Lung (tissue), 17 donors: ENCODE measurements at places on chromosomes 1 and 21. TPM values are rescaled to one million over a fixed set of nuclear protein-coding genes. Genes with fewer than 3 reads are reported as not detected.

The CLEC20A gene
- not detected for total RNA-seq

The SYPL2 gene
- 0.31 TPM for total RNA-seq

The AGL gene
- total RNA-seq, result 24.0 TPM

The FCN3 gene
- total RNA-seq, result 611 TPM

The F3 gene
- 107 TPM for total RNA-seq

The PDC gene
- total RNA-seq, result not detected

The USH2A gene
- total RNA-seq, result 0.11 TPM

DNA sequence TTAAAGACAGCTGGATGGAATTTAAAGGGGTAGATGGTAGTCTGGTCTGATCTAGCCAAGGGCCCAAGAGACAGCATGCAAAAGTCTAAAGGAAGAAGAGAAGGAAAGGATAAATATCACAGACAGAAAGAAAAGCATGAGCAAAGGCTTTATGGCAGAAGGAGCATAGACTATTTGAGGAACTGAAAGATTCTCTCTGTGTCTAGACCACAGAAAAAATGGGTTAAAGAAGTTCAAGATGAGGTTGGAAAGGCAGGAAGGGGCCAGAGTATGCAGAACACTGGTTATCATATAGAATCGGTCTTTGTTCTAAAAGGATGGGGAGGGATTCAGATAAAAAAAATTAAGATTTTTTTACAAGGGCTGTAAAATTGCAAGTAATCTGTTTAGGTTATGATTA lies 136.8 kb upstream of the SGIP1 start:
- no peak for DNase-seq
- H3K4me1 ChIP-seq, result peaks cover 3% of the 10 kb centered on the region
- no peak overlapping the region for H3K27ac ChIP-seq
- no peak overlapping the region for H3K4me3 ChIP-seq
- H3K36me3 ChIP-seq, result no peaks in the 10 kb centered on the region
- H3K27me3 ChIP-seq, result no peaks in the 10 kb centered on the region

DNA sequence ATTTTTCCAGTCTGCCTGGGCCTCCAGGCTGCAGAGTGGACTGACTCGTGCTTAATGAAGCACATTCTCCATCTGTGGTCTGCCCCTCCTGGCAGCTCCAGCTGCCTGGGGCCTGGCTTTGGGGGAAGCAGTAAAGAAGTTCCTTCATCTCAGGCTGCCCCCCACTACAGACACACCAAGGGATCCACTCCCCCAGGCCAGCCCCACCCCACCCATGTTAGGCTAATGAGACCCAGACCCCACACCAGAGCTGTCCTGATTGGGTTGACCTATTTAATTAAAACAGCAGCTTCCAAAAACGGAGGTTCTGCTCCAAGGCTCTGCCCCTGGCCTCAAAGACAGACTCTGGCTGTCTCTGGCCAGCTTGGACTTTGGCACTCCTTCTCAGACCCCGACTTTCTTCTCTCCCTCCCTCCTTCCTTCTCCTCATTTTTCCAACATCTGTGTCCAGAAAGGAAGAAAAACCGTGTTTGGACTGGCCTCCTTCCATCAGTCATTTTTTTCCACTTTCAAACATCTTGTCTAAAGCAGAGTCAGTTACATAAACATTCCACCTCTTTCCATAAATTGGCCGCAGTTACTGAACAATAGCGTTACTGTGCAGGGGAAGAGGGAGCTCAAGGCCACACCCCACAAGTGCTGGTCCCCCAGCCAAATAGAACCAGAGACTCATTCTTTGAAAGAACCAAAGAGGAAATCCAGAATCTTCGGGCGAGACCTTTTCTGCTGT lies 29.7 kb downstream of the SERTAD4 start:
- H3K27me3 ChIP-seq, result no peaks in the 10 kb centered on the region
- H3K36me3 ChIP-seq, result no peaks in the 10 kb centered on the region
- peaks cover 15% of the 10 kb centered on the region for H3K4me1 ChIP-seq
- peak; percentile 96 for DNase-seq
- H3K4me3 ChIP-seq, result no peak overlapping the region

DNA sequence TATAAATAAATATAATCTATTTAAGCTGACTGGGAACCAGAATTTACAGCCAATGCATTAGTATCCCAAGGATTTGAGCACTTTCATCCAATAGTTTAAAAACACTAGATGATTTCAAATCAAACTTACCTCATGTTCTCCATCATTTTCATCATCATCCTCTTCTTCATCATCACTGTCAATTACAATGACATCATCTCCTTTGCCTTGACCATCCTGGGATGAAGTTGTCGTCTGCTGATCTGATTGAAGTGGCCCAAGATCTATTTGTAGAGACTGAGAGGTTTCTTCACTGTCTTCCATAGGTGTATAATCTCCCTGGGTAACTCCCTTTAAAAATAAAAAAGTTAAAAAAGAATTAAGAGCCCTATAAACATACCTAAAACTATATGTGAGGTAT lies 47.7 kb downstream of the TPR start:
- peaks cover 20% of the 10 kb centered on the region for H3K36me3 ChIP-seq
- no peaks in the 10 kb centered on the region for H3K27me3 ChIP-seq
- no peak overlapping the region for H3K4me3 ChIP-seq
- H3K27ac ChIP-seq, result no peak overlapping the region

- peaks cover 10% of the 10 kb centered on the region for H3K36me3 ChIP-seq
- H3K4me3 ChIP-seq, result no peak overlapping the region
Measured at GRCh38 chr1:97849345-97850340, 71.2 kb downstream of the DPYD start.

DNA sequence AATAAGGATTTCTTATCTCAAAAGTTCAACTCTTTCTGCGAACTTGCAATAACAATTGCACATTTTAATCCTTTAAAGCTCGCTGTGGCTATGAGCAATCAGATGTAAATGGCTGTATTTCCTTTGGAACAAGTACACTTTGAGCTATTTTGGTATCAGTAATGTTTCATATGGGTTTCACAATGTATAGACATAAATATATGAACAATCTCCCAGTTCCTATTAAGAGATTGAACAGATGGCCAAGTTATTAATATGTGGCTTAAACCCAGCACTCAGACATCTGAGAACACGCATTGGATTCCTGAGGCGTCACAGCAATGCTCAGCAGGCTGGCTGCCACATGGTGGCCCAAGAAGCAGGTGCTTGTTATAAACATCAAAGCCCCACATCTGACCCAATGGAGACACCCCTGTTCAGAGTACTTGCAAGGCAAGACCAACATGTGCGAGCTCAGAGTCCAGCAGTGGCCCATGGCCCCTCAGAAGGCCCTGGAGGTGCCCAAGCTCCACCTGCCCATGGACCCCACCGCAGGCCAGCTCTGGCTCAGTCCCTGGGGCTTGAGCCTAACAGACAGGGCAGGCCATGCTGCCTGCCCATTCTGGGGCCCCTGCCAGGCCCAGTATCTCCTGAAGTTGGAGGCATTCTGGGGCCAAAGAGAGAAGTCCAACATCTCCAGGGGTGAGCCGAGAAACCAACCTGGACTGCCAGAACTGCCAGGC lies 23.7 kb downstream of the PSMG1 start:
- DNase-seq, result no peak
- H3K4me1 ChIP-seq, result no peaks in the 10 kb centered on the region
- no peaks in the 10 kb centered on the region for H3K27me3 ChIP-seq
- H3K36me3 ChIP-seq, result no peaks in the 10 kb centered on the region
- H3K27ac ChIP-seq, result no peak overlapping the region
- no peak overlapping the region for H3K4me3 ChIP-seq

DNA sequence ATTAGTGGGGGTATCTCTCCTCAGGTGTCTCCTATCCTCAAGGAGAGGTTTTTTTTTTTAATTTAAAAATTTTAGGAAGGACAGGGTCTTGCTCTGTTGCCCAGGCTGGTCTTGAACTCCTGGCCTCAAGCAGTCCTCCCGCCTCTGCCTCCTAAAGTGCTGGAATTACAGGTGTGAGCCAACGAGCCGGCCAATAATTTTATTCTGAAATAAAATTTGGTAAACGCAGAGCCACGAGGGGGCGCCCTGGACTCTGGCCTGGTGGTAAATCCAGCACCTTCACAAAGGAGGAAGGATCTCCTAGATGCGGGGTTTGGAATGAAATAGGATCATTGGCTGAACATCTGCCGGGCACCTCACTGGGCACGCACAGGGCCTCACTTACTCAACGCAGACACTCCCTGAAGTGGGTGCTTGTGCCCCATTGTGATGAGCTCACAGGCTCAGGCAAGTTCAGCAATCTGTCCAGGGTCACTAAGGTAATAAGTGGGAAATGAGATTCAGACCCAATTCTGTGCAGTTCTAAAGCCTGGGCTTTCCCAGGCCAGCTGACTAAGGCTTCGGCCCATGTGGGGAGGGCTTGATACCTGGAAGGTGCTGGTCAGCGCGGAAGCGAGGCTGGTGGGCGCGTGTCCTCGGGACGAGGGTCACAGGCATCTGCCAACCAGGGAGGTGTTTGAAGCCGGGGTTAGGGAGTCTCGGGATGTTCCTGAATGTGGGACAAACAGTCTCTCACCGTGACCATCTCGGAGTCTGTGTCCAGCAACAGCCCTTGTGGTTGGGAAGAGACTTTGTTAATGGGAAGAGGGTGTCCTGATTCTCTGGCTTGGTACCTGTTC lies 32.7 kb upstream of the ETV3 start:
- no peak overlapping the region for H3K4me3 ChIP-seq
- no peaks in the 10 kb centered on the region for H3K4me1 ChIP-seq
- DNase-seq, result no peak
- no peaks in the 10 kb centered on the region for H3K36me3 ChIP-seq

- H3K4me1 ChIP-seq, result no peaks in the 10 kb centered on the region
- H3K27ac ChIP-seq, result no peak overlapping the region
- DNase-seq, result no peak
- no peaks in the 10 kb centered on the region for H3K36me3 ChIP-seq
Measured at GRCh38 chr21:35556536-35556935, 503.8 kb downstream of the SETD4 start.

DNA sequence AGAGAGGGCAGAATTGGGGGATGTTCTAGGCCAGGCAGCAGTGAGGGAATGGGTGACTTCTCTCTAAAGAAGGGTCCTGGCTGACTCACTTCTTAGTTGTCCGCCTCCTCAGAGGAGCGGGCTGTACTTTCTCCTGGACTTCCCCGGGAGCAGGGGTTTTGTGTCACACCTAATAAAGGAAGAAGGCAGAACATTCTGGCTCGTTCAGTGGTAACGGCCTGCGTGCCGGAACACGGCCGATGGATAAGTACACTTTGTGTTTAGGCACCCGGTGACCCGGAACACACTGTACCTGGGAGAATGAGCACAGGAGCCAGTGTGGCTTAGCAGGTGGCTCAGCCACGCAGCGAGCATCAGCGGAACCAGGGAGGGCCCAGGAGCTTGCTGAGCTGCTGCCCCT lies 84.7 kb downstream of the FBXO2 start:
- no peaks in the 10 kb centered on the region for H3K4me1 ChIP-seq
- H3K36me3 ChIP-seq, result no peaks in the 10 kb centered on the region
- DNase-seq, result no peak
- H3K27me3 ChIP-seq, result no peaks in the 10 kb centered on the region

DNA sequence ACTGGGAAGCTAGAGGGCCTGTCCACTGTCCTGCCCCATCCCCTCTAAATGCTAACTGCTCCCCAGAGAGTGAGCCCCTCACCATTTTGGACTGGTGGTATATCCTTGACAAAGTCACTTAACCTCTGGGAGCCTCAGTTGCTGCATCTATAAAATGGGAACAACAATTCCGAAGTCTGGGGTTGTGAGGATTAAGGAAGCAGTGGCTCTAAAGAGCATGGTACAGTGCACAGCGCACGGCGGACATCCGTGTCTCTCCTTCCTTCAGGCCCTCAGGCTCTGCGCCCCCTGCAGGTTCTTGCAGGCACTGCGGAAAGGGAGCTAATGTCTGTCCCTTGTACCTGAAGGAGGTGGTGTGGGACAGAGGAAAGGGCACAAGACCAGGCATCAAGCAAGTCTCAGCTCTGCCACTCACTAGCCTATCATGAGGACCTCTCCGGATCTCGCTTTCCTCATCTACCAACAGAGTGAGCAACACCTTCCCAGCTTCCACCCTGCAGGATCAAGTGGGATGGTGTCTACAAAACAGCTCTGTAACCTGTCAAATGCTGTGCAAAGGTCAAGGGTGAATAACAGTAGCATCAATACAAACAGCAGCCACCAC lies 20.1 kb downstream of the ECE1 start:
- H3K27ac ChIP-seq, result no peak overlapping the region
- H3K27me3 ChIP-seq, result no peaks in the 10 kb centered on the region
- peaks cover 1% of the 10 kb centered on the region for H3K4me1 ChIP-seq
- DNase-seq, result peak; percentile 59

- DNase-seq, result no peak
- H3K27ac ChIP-seq, result no peak overlapping the region
- H3K36me3 ChIP-seq, result no peaks in the 10 kb centered on the region
- H3K4me3 ChIP-seq, result no peak overlapping the region
- no peaks in the 10 kb centered on the region for H3K27me3 ChIP-seq
- H3K4me1 ChIP-seq, result no peaks in the 10 kb centered on the region
Measured at GRCh38 chr1:18322368-18323032, 158.2 kb upstream of the KLHDC7A start.

DNA sequence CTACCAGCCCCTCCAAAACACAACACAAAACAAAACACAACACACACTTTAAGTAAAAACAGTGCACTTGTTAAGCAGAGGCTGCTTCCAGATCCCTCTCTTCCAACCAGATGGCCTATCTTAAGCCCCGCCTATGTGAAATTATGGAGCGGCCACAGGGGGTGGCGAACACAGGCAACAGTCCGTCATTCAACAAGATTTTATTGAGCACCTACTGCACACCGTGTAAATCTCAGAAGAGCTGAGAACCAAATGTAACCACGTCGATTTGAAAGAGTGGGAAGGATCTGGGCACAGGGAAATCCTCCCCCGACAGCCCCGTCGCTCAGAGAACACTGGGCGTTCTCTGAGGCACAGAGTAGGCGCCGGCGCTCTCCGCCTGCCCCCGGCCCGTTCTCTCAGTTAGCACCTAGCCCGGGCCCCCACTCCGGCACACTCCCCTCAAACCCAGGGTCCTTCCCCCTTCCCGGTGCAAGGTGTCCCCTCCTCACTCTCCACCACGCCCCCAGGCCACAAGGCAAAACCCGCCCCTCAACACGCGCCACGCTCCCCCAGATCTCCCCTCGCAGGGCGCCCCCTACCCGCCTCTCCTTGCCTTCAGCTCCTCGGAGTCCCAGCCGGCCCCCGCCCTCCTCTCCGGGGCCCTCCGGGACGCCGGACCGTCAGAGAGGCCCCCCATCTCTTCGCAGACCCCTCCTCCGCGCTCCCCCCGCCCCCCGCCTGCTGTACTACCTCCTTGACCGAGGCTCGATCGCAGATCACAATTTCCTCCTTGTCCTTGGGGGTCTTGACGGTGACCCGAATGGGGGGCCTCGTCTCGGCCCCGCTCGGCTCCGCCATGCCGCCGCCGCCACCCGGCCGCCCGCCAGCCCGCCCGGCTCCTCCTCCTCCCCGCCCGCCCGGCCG lies 483 bp downstream of the UBQLN4 start:
- peak; percentile 74 for DNase-seq
- H3K4me3 ChIP-seq, result peak overlapping the region; percentile 86
